Right ventricle myocardium superior (tissue), 1 donor: ENCODE measurements at places on chromosomes 3 and 15.

- DNase-seq: no peak
Observed at GRCh38 chr15:77295446-77295845, 124.5 kb downstream of the PEAK1 start.

DNA sequence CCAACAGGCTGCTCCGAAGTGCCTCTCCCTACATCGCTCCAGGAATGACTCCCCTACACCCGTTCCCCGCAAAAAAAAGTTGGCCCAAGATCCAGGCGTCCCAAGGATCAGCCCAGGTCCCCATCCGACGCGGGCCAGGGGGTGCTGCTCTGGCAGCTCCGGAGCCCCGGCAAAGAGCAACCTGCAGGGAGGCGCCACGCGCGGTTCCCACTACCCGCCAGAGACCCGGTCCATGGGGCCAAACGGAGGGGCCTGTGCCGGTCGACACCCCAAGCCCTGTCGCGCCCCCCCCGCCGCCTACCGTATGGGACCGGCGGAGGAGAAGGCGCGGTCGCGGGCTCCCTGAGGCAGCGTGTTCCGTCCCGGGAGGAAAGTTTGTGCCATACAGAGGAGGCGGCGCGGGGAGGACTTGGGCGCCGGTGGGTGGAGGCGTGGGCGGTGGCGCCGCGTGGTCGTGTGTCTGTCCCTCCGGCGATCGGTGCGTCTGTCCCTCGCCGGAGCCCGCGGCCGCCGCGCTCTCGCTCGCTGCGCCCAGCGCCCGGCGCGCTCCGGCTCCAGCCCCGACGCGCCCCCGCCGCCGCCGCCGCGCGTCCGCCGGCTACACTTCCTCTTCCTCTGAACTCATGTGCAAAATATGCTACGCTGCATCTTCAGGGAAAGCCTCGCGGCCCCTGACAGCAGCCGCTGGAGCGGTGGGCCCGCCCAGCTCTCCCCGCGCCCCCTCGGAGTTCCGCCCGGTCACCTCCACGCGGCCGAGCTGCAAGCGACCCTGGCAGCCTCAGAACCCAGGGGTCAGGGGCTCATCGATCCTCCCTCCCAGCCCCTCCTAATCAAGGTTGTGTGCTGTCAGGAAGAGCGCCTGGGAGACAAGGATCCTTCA, at the start of gene RFTN1:
RFTN1 (minus strand) TSS at position 559 of the 880 bp plus-strand sequence. CDS start 19,830 bp downstream, outside the sequence.
- peak; percentile 80 for DNase-seq

DNA sequence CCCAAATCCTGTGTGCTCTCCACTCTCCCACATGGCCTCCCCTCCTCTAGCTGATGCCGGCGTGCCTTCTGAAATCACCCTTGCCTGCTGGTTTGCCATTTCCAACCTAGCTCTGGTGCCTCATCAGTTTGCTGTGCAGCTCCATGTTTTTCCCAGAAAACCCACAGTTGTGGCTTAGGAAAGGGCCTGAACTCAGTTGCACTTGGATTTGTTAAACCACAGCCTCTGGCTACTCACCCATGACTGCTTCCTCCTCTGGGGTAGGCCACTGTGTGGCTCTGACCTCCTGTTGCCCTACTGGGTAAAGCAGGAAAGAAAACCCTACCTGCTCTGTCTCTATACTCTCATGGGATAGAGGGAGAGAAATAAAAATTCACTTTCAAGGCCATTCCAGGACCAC, 97.3 kb downstream of the DAPK2 start:
- no peak for DNase-seq

DNA sequence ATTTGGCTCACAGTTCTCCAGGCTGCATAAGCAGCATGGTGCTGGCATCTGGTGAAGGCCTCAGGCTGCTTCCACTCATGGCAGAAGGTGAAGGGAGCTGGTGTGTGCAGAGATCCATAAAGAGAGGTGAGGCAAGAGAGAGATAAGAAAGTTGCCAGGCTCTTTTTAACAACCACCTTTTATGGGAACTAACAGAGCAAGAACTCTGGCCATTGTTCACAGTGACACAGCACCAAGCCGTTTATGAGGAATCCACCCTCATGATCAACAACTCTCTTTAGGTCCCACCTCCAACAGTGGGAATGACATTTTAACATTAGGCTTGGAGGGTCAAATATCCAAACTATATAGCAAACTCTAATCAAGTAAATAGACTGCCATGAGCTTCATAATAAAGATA, 557.2 kb upstream of the SUCLG2 start:
- no peak for DNase-seq

GRCh38 chr3:50483374-50483773, 20.1 kb downstream of the CACNA2D2 start:
- no peak for DNase-seq

- DNase-seq: no peak
Observed at GRCh38 chr3:63413523-63413922, 135.4 kb downstream of the SYNPR start.

DNA sequence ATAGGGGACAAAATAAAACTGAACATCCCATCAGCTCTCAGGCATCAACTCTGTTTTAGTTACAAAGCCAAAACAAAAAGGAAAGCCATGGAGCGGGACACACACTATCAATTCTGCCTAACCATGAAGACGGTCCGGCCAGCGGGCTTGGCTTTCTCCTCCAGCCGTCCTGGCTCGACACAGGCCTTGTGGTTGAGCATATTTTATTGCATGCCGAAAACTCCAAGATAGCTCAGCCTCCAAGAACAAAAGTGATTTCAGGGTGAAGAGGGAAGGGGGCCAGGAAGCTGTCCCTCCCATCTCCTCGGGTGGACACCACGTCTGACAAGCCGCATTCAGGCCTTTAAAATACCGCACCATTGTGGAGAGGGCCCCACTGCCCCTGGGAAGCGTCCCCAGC, 31.2 kb downstream of the WNT5A start:
- no peak for DNase-seq

DNA sequence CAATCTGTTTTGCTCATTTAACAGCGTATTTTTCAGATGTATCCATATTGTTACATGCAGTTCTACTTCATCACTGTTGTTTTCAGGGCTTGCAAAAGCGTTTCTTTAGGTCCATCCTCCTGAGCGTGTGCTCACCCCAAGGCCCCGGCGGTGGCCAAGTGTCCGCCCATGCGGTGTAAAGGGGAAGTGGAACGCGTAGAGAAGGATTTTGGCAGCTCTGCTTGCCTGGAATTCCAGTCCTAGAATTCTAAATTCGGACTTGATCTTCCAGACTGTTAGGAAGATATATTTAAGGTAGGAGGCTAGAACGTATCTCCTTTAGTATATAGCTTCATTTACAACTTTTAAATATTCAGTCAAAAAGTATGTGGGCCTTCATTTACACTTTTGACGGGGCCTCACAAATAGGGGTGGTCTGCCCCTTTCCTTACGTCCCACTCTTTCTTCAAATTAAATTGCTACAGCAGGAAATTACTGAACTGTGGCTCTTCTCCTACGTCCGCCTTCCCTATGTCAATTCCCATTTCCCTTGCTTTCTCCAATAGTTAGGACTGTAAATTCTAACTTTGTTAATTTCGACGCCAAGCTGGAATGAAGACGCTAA, 609 bp upstream of the TBC1D23 start:
- DNase-seq: peak; percentile 70

DNA sequence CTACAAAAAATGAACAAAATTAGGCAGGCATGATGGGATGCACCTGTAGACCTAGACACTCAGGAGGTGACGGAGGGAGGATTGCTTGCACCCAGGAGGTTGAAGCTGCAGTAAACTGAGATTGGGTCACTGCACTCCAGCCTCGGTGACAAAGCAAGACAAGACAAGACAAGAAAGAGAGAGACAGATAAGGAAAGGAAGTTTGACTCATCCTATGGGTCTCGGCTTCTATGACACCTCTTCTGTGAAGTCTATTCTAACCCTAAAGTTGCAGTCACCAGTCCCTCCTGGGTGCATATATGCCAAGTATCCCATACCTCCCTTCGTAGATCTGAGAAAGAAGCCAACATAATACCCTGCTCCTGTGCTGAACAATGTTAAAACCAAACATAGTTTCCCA, 7.9 kb upstream of the ZMAT3 start:
- no peak for DNase-seq

GRCh38 chr3:184164648-184165330, 9.6 kb downstream of the DVL3 start:
- no peak for DNase-seq

GRCh38 chr15:78675617-78676360, 34.8 kb upstream of the CHRNB4 start:
- no peak for DNase-seq

- no peak for DNase-seq
Observed at GRCh38 chr3:113200946-113201345, 10.4 kb upstream of the BOC start.

GRCh38 chr3:141680620-141681389, 57.3 kb upstream of the RNF7 start:
- no peak for DNase-seq
